ENCODE measurements at places on chromosomes 4 and X.

DNA sequence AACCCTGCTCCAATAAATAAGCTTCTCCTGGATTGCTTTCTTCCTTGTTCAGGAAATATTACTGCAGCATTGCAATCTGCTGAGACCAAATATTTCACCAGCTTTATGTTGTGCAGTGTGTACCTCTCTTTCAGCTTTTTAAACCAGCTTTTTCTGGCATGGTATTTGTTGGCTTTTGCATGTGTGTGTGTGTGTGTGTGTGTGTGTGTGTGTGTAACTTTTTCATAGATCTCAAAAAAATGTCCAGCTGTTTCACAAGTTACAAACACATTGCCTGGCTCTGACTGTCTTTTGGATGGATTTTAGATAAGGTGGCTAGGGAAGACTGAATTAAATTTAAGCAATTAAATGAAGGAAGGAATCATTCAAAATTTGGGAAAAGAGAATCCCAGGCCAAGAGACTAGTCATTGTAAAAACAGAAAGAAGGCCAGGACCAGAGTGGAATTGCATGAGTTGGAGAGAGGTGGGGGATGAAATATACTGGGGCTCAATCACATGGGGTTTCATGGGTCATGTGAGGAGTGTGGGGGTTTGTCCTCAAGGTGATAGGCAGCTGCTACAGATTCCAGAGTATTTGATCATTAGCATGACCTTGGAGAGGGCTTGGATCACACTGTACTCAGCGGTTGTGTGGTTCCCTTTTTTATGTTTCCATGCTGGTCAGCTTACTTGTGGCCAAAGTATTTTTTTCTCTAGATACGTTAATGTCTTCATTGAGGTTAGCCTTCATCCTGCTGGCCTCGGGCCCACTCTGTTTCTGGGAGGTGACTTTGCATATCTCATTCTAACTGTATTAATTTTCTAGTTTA, 357.7 kb upstream of the BOD1L1 start:
- DNase-seq, result peak; percentile 98

- no peak for DNase-seq
Observed at GRCh38 chr4:77344784-77345183, 187.8 kb downstream of the CCNG2 start.

DNA sequence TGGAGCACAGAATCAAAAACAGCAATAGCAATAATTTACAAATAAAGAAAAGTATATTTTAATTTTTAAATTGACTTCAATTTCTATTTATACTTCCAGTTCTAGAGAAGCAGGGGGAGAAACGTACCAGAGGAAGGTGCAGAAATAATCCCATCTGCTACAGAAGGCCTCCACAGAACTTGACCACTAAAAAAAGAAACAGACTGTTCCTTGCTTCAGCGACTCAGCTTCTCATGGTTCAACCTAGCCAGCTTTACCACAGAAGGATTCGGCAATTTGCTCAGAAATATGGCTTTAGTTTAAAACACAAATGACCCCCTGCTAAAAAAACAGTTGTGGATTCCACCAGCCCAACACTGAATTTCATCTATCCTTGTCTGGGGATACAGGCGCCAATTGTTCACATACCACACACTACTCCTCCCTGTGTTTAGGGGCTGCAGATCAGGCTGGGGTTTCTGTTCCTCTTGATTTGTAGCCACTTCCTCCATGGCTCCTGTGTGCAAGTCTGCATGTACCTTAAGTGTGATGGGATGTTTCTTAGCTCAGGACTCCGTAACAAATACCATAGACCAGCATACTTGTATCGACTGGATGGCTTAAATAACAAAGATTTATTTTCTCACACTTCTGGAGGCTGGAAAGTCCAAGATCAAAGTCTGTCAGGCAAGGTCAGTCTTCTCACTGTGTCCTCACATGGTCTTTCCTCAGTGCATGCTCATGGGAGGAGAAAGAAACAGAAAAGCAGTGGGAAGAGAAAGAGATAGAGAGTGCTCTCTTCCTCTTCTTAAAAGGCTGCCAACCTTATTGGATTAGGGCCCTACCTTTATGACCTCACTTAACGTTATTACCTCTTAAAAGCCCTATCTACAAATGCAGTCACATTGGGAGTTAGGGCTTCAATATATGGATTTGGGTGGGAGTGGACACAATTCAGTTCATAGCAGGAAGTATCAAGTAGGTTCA, 79.1 kb downstream of the AMOT start:
- DNase-seq, result no peak

DNA sequence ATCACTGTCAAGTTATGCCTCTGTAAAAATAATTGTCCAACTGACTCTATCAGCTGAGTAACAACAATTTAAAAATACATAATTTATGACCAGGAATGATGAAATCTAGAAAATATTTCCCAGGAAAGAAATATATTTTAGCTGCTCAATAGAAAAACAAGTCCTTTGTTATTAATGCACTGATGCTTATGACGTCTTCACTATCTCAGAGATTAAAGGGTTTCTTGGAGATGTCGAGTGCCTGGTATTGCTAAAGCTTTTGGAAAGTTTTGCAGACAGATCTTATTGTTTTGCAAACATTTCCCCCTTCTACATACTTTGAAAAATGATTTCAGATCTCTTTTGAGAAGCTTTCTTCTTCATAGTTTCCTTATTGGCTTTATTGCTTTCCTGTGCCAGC, 154.6 kb upstream of the RPS6KA3 start:
- no peak for DNase-seq

DNA sequence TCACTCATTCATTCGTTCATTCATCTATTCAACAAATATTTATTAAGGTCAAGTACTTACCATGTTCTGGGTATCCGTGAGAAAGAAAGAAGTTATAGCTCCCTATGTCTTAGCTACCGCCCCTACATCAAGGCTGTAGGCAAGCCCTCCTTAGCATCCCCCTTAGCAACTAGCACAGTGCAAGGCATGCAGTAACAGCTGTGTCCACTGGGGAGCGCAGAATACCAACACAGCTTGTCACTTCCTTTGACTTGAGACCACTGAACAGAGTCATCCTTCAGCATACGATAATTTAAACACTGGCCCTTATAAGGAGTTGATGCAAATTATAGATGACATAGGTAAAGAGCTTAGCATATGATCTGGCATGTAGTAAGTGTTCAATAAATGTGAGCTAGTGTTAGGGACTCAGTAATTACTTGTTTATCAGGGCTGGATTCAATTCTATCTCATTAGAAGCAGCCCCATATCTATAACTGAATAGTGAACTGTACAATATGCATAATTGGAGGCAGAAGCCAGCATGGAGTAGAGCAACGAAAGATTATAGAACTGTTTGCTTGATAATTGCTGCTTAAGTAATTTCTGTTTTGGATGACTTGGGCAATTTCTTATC, 8.7 kb downstream of the KIAA1210 start:
- peak; percentile 9 for DNase-seq

DNA sequence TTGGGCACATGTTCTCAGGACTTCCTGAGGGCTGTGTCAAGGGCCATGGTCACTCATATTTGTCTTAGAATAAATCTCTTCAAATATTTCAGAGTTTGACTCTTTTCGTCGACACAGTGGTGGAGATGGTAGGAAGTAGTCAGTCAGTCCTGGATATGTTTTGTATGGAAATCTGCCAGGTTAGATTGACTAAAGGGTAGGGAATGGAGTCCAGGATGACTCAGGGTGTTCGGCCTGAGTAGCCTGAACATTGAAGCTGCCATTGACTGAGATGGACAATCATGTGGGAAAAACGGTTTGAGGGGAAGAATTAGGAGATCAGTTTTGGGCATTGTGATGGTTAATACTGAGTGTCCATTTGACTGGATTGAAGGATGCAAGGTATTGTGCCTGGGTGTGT, 177.1 kb upstream of the CENPE start:
- DNase-seq, result peak; percentile 9

- DNase-seq, result peak; percentile 26
Observed at GRCh38 chrX:11619441-11619840, 46.3 kb downstream of the ARHGAP6 start.

DNA sequence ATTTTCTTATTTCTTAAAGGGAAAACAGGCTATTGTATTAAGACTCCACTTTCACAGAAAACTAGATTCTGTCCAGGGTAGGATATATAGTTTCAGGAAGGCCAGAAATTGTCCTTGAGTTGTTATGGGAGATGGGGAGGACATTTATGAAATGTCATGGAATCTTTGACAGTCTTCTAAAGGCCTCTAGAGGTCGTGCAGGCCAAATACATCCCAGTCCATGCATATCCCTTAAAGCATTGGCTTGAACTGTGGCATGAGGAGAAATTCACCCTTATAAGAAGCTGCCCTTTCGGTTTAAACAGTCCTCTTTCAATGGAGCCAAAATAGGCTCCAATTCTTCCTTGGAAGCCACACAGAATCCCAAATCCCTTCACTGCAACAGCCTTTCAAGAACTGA, 183.6 kb upstream of the NOCT start:
- DNase-seq, result no peak

DNA sequence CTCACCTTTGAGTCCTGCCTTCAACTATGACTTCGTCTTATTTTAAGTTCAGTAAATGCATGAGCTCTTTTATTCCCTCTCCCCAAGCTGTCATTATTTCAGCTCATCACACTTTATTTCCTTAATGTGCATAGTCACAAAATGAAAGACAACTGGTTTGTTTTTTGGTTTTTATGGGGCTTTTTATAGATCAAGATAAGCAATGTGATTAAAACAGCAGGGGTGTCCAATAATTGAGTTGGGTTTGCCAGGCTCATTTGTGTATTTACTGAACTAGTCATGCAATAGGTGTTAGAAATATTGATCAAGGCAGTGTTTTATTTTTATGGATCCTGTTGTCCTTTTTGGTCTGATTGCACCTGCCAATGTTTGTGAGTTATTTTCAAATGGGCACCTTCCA, 102.2 kb downstream of the FRMPD4 start:
- DNase-seq, result no peak

GRCh38 chrX:115183980-115184379, 5.2 kb upstream of the RBMXL3 start:
- DNase-seq, result no peak

GRCh38 chrX:30533835-30534234, 43.7 kb downstream of the TASL start:
- no peak for DNase-seq

DNA sequence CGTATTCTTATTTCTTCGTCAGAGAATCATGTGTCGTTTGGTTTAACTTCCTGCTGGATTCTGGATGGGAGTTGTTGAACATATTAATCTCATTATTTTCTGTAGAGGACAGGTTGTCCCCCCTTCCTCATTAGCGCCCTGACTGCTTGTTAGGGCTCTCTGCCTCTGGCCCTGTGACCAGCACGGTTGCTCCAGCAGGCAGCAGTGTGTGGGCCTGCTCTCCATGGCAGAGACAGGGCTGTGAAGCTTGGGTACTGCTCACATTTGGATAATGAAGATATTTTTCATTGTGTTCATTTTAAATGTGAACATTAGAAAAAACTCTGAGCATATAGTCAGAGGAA, 102.7 kb downstream of the KLHL8 start:
- no peak for DNase-seq

- no peak for DNase-seq
Observed at GRCh38 chr4:65023883-65024670, 614.8 kb upstream of the TECRL start.

DNA sequence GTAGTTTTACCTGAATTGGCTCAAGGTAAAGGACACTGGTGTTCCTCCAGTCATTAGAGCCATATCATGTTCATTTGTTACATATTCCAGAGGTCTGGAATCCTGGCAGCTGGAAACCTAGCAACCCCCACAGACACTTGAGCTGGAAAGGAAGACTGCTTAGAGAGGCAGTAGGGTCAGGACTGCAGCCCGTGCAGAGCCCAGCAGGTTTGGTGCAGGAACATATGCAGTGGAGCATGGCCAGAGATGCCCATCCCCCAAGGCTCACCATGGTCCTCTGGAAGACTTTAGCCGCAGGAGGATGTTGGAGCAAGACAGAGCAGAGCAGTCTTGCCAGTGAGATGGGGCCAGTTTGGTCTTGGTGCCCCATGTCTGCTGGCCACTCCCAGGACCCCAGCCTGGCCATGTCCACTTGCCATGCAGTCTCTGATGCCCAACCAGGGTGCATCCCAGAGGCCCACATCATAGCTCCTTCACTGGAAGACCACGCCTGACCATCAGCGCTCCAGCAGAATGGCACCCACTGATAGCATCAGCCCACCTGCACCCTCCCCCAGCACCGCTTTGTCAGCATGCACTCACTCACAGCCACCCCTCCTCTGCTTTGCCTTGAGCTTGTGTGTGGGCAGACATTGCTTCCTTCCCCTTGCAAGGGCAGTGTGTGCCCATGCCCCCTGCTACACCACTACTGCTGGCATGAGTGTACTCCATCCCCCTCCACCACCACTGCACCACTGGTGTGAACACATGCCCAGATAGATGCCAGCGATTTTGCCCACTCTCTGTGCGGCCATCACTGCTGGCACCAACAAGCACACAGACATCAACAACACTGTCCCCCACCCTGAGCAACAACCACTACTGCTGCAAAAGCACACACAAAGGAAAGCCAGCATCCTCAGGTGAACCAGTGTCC, 190.3 kb upstream of the SPOCK3 start:
- DNase-seq, result no peak

- DNase-seq, result no peak
Observed at GRCh38 chr4:16682975-16683374, 215.5 kb downstream of the LDB2 start.

DNA sequence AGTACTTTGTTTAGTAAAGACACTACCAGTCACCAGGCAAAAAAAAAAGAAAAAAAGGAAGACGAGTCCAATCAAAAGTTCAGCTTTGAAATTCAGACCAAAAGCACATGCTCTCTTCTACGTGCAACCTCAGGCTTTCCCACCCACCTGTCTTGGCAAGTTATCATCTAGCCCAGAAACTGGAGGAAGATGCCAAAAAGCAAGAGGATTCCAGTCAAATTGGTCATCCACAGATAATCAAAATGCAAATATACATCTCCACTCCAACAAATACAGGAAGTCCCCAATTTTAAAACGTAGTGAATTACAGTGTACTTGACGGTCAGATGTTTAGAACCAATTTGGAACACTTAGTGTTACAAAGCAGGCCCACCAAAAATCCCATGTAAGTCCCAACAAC, 96.5 kb downstream of the PALLD start:
- DNase-seq, result no peak

DNA sequence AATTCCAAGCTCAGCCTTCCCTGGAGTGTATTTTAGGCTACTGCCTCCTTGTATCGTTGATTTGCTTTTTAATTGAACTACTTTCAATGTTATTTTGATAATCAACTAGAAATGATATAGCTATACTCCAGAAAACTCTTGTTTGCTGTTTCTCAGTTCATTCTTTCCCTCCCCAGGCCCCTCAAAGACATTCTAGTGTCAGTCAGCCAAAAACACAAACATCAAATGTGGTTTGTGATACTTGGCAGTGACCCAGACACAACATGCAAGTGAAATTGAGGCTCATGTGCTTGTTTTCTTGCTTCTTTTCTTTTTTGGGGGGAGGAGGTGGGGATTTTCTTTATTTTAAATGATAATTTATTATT, 7.6 kb downstream of the FAT4 start:
- peak; percentile 48 for DNase-seq

GRCh38 chrX:132022967-132023895, at the start of gene STK26:
STK26 (plus strand) TSS chrX:132023302; CDS start chrX:132023618, 316 bp downstream.
- DNase-seq, result peak; percentile 38

DNA sequence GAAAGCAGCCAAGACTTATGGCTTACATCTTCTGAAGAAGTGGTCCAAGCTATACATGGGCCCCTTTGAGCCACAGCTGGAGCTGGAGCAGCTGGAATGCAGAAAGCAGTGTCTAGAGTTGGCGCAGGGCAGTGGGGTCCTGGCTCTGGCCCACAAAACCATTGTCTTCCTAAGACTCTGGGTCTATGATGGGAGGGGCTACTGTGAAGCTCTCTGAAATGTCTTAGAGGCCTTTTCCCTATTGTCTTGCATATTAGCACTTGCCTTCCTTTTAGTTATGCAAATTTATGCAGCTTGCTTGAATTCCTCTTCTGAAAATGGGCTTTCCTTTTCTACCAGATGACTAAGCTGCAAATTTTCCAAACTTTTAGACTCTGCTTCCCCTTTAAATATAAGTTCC, 15.3 kb downstream of the NPY1R start:
- DNase-seq, result no peak

All from stromal cell of bone marrow (primary cell).